T-helper 22 cell (primary cell): ENCODE measurements at places on chromosomes 6 and 20.

- DNase-seq = no peak
Observed at GRCh38 chr6:119294984-119295383, 54.6 kb downstream of the MAN1A1 start.

GRCh38 chr6:156028335-156029131 is 572.9 kb upstream of the NOX3 start:
- peak; percentile 34 for DNase-seq

DNA sequence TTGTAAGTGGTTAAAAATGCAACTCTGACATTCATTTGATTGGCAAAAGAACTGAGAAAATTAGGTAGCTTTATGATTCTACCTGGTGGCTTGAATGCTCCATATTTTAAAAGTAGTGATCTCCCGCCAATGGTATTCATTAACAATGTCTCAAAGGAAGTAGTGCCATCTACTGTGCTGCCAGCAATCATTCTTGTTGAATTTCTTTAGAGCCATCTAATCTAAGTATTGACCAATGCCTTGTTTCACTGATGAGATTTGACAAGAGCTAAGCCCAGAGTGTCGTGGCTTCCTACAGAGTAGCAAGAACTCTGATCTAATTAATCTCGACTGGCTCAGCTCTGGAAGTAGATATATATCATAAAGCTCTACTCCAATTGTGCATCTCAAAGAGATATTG is 696.7 kb downstream of the C6orf118 start:
- no peak for DNase-seq

DNA sequence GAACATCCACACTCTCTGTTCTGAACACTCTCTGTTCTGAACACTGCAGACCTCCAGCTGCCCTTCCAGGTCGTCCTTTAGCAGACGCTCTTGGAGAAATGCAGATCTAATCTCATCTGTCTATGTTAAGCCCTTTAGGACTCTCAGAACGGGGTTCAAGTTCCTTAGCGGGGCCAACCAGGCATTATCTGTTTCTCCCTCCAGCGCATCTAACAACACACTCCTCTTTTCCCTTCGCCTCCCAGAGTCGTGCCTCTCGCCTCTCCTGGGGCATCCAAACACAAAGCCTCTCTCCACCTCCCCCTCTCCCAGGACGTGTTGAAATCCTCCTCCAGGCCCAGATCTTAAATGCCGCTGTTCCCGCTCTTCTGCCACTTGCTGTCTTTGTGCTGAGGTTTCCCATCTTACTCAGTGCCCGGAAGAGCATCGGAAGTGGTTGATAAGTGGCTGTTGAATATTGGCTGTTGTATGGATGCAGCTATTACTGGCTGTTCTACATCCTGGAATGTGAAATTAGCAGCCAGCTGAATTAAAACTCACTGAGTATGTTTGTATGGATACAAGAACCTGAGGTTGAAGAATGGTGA is 108.4 kb upstream of the GGTLC1 start:
- no peak for DNase-seq

GRCh38 chr6:33164176-33164575 is 28.1 kb downstream of the COL11A2 start:
- no peak for DNase-seq

GRCh38 chr6:35073766-35074471 is 67.2 kb downstream of the TCP11 start:
- no peak for DNase-seq

DNA sequence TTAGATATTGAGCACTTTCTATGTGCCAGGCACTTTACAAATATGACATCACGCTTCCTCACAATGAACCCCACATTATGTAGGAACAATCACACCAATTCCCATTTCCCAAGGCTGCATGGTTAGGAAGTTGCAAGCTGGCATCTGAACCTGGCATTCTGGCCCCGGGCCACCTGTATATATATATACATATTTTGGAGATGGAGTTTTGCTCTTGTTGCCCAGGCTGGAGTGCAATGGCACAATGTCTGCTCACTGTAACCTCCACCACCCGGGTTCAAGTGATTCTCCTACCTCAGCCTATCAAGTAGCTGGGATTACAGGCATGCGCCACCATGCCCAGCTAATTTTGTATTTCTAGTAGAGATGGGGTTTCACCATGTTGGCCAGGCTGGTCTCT is 30.4 kb downstream of the SRC start:
- no peak for DNase-seq

DNA sequence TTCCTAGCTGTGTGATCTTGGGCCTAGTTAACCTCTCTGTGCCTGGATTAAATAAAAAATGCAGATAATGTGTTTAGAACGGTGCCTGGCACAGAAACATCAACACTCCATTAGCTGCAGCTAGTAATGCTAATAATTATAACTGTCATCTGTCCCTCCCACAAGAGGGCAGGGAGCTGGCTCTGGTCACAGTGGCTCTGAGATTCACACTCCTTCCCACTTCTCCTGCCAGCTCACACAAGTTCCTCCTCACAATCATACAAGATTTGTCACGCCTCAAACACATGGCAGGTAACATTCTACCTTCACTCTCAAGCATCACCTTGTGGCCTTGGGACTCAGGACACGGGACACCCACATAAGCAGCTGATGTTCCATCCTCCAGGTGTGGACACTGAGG is 2.4 kb downstream of the ADA start:
- no peak for DNase-seq

DNA sequence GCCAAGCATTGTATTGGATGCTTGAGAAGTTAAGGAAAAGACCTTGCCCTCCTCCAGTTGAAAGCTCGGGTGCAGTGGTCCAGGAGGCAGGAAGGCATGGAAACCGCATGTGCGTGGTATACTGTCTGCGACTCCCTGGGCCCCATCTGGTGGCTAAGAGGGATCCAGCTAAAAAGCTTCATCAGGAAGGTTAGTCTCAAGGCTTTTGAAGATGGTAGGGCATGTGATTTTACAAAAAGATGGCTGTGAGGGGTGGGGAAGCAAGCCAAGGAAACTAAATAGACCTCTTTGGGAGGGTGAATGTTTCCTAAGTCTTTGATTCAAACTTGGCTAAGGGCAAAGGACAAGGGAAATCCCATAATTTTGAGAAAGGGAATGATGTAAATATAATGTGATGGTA is 109.1 kb upstream of the TIAM2 start:
- no peak for DNase-seq

- no peak for DNase-seq
Observed at GRCh38 chr6:5053038-5053437, 32.1 kb upstream of the PPP1R3G start.

DNA sequence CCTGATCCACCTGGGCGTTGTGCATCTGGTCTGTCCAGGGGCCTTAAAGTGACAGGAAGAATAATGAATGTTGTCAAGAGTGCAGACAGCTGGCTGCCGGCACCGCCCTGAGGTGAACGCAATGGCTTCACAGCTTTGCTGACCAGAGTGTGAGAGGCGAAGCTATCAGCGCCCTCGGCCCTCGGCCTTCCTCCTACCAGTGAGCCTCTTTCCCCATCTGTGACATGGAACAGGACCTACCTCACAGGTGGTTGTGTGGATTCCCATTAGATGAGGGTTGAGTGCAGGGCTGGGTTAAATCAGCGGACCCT is 54.8 kb downstream of the CTCFL start:
- no peak for DNase-seq

GRCh38 chr6:3356056-3356823 is 97.5 kb downstream of the PSMG4 start:
- peak; percentile 56 for DNase-seq

DNA sequence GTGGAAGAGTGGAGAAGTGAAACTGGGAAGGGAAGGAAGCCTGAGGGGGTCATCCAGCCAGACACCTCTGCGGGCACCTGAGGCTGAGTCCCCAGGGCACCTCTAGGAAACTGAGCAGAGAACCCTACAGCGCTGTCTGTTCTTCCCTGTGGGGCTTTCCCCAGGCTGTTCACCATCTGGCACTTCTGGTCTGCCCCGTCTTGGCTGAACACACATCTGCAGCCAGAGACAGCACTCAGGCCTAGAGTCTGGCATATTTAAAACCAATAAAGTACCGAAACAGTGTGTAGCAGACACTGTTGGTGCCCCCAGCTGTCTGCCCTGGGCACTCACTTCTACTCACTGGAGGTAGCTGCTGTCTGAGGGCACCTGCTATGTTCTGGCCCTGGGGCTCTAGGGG is 9.4 kb upstream of the ARFGEF2 start:
- no peak for DNase-seq

GRCh38 chr20:58065508-58066361 is 162.7 kb downstream of the ANKRD60 start:
- DNase-seq = no peak

- no peak for DNase-seq
Observed at GRCh38 chr6:121999456-122000065, 399.9 kb upstream of the HSF2 start.

- DNase-seq = no peak
Observed at GRCh38 chr6:20492099-20492498, 42.2 kb upstream of the CDKAL1 start.

- no peak for DNase-seq
Observed at GRCh38 chr6:76694795-76695194, 622.3 kb upstream of the IMPG1 start.

DNA sequence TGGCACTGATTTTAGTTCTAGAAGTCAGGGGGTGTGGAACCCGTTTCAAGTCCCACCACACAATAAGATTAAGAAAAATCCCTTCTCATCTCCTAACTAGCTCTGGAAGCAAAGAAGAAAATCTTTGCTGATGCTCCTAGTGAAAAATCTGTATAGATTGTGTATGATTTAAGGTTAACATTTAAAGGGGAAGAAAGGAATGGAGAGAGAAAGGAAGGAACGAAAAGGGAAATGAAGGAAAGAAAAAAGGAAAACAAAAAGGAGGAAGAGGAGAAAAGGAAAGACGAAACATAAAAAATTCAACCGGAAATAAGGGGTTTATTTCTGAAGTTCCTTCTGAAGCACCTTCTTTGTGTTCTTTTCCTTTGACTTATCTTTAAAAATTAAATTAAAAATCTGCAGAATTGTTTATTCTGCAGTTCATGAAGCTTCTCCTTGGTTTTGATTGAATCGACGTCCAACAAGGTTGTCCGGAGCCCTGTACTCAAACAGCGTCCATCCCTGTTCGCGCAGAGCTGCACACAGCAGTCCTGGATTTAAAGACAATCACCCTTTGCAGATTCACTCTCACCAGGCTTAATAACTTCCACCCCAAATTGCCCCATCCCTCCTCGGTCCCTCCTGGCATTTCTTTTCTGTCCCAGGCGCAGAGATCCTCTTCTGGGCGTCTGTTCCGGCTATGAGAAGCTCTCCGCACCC is 1.6 kb upstream of the TFAP2B start:
- DNase-seq = no peak

DNA sequence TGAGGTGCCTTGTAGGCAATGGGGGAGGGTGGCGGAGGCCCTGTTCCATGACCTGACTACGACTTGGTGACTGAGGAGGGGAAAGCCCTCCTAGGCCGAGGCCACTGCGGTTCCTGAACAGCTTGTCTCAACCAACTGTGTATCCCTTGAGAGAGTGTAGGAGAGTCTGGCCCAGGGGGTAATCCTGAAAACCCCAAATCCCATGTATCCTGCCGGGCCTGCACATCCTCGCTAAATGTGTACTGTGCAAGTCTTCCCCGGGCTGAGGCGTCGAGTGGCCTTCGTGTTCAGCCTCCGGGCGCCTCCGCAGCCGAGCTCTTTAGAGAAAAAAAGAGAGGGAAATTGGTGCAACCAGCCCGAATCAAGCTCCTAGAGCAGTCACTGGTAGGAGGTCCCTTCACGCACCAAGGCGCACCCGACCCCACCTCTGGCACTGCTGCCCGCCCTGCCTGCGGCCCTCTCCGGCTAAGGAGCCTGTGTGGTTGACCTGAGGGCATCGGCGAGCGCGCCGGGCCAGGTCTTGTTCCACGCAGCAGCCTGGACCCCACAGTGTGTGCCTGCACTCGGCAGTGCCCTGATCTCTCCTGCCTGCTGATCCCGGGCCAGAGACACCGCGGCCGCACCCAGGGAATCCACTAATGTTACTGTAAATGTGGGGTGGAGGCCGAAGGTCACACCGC is 7.3 kb downstream of the SIM1 start:
- no peak for DNase-seq

DNA sequence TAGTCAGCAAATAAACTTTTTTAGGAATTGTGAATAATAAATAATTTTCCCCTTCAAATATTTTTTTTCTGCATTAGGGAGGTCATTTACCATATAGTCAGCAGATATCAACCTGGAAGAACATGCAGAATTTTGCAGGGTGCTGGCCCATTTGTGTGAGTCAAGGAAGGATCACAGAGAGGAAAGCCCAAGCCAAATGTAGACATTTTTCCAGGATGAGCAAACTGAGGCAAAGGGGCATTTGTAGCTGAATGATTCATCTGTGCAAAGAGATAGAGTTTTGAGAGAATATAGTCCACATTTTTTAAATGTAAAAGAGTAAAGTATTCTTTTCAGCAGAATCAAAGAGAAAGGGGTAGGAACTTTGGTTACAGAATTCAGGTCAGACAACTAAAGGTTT is 555.5 kb upstream of the MARCKS start:
- DNase-seq = no peak

DNA sequence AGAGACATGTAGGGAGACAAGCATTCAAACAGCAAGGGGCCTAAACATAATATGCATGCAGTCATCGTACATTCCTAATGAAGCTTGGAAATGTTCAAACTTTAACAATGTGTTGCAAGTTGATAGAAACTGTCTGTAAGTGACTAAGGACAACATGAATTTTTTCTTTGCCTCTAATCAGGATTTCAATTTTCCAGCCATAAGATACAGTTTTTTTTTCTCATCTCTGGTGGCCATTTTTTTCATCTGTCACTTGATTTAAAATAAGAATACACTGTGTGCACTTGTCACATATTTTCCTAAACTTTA is 22.2 kb upstream of the MTRF1L start:
- no peak for DNase-seq

DNA sequence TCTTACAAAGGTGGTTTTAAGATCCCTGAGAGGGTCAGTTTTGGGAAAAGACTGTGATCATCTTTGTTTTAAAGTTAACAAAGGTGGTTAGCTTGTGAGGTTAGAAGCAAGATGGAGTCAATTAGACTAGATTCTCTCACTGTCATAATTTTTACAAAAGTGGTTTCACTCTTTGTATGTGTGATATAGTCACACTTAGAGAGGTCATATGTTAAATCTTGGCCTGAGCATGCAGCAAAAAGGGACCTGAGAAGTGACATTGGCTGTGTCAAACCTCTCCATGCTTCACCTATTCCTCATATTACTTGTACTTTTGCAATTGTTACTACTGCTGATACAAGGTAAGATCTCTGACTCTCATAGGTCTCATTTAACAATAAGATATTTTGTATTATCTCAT is 368.0 kb downstream of the TBC1D32 start:
- DNase-seq = no peak

DNA sequence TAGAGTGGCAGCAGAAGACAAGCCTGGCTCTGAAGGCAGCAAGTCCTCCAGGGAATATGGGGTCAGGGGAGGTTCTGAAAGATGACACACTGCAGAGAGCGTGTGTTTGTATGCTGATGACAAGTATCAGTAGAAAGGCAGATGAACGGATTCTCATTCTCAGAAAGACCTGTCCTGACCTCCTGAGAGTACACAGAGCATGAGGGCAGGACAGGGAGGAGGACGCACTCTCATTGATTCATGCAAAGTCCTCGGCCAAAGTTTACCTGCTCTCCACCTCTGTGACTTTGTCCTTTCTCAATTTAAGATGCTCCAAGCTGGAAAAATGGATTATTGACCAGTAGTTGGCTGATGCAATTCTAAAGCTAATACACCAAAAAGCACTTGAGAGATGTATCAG is 156.7 kb downstream of the LPA start:
- DNase-seq = no peak
